ENCODE measurements at places on chromosomes 12 and 14.

GRCh38 chr14:75051556-75051899 lies 261 bp upstream of the MLH3 start:
- no peak for DNase-seq

- peak; percentile 88 for DNase-seq
These were observed 41.4 kb downstream of the BORCS5 start for GRCh38 chr12:12398026-12398859.

GRCh38 chr12:122355706-122356105 lies 66.8 kb downstream of the CLIP1 start:
- no peak for DNase-seq

GRCh38 chr12:25705261-25705660 lies 152.2 kb upstream of the LMNTD1 start:
- DNase-seq, result no peak

DNA sequence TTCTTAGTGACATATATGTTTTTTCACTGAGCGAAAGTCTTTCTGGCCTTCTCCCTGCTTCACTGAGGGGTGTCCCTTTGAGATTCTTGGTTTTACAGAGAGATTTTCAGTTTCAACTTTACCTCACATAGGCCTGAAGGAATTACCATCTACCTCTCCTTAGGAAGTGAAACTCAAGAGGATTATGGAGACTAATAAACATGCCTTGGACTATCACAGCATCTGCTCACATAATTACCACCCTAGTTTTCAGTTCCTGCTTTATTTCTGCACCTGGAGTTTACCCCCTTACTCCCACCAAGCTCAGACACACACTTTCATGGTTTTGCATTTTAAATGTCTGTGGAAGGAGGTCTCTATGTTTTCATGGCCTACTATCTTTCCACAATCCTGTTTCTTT lies 118.3 kb upstream of the SCAF11 start:
- DNase-seq, result no peak

DNA sequence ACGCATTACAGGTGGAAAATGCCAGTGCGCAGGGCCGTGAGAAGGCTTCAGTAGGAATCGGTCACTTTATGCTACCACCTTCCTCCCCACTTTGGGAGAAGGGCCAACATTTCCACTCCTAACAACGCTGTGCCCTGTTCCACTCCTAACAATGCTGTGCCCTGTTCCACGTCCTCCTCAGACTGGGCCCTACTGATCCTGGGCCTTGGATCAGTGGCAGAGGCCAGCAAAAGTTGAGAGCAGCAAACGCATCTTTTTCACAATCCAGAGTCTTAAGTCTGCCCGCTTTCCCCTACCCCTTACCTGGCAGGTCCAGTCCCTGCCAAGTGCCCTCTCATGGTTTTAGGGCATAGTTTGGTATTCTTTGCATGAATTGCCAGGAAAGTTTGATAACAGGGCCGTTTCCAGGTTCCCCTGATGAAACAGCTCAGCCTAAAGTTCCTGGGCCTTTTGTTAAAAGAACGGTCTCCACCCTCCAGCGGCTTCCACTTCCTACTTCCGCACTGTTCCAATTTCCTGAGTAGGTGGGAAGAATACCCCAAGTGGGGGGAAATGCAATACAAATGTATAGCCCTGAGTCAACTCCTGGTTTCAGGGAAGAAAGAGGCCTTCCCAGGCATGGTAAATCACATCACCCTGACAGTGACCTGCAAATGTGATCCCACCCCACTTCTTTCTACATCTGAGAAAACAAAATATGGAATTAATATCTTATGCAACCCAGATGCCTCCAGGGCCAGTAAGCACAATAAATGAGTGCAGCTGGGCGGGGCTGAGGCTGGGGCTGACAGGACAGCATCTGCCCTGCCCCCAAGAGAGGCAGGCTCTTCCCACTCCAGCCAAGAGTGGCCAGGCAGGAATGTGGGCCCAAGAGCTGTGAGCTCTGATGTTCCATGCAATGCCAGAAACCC lies 15.0 kb downstream of the KCTD10 start:
- DNase-seq, result peak; percentile 79

GRCh38 chr14:28676479-28676878 lies 90.1 kb upstream of the FOXG1 start:
- DNase-seq, result no peak

- DNase-seq, result peak; percentile 3
These were observed 404.4 kb downstream of the SLC6A15 start for GRCh38 chr12:84507956-84508850.

GRCh38 chr14:96102081-96102856 lies 63.1 kb downstream of the C14orf132 start:
- DNase-seq, result peak; percentile 45

DNA sequence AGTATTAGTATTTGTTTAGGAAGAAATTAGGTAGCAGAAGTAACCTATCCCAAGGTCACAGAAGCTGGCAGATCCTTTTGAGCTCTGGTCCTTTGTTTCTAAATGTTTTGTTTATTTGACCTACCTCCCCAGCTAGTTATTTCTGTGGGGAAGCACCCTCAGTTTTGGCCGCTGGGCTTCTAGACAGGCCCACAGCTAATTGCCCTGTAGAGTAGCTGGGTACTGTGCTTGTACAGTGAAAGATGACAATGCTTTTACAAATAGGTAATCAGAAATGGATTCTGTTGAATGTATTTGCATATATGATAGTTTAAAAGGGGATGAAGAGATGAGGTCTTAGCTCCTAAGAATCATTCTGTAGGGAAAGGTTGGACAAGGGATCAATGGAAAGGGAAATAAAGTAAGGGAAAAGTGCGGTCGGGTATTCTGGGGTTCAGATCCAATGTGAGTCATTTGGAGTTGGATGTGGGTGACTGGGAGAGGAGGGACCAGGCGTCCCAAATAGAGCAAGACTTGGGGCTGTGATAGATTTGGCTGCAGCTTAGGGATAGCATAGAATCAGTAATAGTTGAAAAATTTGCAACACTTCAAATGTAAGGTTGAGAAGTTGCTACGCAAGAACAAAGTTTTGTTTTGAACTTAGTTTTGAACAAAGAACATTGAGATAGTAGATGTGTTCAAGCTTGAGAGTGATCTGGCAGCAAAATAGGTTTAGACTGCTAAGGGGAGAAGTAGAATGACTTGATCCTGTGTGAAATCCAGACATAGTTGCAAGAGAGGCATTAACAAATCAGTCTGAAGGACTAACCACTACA lies 3.6 kb downstream of the NUDT4 start:
- no peak for DNase-seq

GRCh38 chr12:44930972-44931600 lies 55.0 kb upstream of the NELL2 start:
- peak; percentile 52 for DNase-seq

DNA sequence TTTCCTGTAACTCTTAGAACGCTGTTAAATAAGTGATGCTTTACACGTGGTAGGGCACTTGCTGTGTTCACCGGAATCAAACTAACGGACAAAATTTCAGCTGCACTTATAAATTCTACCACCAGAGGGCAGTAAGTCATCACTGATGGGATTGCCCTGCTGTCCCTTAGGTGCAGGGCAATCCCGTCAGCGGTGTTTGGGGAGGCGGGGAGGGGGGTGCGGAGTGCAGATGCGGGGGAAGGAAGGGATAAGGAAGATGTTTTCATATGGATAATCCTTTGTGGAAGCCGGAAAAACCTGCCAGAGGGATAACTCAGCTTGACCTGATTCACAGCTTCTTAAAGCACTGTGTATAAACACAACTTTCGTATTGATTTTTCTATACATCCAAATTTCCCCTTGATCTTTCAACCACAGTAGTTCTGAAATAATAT lies 21.7 kb upstream of the SLC10A1 start:
- peak; percentile 70 for DNase-seq

DNA sequence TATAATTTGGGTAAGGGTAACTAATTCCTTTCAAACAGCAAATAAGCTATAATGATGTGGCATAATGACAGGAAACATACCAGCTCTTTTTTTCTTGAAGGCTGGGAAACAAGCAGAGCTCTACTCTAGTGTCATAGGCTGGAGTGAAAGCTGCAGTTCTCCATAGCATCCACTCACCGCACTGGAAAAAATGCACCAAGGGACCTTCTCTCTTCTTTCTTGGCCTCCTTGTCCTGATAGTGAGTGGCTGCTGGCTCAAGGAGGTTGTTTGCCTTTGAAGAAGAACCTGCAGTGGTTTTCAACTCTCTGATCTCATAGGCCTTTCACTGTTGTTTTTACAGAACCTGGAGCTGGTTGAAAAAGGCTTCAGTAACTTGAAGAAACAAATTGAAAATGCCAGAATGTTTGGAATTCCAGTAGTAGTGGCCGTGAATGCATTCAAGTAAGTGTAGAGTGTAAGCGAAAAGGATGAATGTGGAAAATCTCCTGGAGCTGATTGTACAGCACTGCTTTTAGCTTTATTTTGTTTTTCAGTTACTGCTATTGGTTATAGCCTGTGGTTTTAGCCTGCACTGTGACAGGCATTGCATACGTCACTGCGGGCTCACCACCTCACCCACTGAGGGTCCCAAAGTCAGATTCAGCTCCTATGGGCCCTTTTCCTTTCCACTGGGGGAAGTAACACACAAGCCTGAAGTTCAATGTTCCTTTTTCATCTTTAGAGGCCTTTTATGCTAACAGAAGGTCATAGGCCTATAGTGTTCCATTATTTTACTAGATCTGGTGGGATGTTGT lies 17.2 kb upstream of the AKAP5 start:
- no peak for DNase-seq

- no peak for DNase-seq
These were observed 20.8 kb upstream of the BEGAIN start for GRCh38 chr14:100608064-100608463.

DNA sequence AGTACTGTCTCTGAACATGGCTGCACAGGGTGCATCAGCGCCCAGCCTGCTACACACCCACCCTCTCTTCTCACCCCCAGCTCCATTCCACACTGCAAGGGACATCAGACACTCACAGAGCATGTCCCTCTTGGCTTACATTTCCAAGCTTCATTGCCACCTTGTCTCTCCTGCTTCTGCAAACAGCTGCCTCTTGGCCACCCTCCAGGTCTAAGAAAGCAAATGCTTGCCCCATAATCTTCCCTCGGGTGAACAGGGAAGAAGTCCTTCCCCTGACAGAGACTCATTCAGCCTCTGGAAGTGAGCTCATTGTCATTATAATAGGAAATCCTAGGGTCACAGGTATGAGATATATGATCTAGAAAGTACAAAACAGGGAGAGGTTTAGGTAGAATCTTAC lies 505.2 kb downstream of the RMST start:
- no peak for DNase-seq

DNA sequence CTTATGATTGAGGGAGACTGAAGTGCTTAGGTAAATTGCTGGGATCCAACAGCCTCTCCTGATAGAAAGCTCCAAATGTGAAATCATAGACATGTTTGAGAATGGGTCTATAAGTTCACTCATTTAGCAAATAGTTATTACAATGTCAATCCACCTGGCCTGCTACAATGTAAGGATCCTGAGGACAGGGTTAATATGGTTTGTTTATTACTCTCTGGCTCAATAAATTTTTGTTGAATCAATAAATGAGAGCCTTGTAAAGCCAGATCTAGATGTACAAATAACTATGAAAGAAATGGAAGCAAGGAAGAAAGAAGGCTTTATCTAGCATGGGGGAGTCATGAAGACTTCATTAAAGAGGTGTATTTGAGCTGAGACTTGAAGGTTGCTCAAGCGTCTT lies 165.6 kb upstream of the IGF1 start:
- DNase-seq, result no peak

GRCh38 chr12:1572731-1573130 lies 21.6 kb downstream of the FBXL14 start:
- DNase-seq, result no peak

DNA sequence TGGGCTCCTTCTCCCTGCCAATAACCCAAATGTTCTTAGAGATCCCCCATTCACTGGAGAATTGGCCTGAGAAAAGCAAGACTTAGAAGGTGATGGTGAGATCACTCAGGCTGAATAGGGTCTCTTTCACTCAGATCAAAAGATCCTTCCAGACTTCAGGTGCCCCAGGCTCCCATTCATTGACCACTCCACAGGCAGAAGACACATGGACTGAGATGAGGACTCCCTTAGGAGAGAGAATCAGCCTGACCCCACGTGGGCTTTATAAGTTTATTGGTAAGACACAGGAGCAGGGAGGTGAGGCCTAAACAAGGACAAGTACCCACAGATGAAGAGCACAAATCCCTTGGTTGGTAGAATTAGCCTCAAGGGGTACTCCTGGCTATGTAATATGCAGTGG lies 6.1 kb upstream of the KRT72 start:
- DNase-seq, result no peak

DNA sequence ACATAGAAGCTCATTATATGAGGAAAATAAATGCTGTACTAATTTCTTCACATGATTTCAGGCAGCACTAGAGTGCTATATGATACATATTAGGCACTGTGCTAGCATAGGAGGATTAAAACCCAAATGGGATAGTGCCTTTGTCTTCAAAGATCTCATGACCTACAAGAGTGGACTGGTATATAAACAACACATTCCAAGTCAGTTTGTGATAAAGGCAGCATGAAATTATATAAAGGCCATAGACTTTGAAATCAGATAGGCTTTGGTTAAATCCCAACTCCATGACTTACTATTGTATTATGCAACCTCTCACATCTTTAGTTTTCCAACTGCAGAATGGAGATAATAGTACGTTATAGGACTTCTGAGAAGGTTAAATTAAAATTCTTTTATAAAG lies 179.7 kb downstream of the RAD51B start:
- no peak for DNase-seq

GRCh38 chr14:20204721-20205120 lies 14.0 kb downstream of the OR11G2 start:
- no peak for DNase-seq

DNA sequence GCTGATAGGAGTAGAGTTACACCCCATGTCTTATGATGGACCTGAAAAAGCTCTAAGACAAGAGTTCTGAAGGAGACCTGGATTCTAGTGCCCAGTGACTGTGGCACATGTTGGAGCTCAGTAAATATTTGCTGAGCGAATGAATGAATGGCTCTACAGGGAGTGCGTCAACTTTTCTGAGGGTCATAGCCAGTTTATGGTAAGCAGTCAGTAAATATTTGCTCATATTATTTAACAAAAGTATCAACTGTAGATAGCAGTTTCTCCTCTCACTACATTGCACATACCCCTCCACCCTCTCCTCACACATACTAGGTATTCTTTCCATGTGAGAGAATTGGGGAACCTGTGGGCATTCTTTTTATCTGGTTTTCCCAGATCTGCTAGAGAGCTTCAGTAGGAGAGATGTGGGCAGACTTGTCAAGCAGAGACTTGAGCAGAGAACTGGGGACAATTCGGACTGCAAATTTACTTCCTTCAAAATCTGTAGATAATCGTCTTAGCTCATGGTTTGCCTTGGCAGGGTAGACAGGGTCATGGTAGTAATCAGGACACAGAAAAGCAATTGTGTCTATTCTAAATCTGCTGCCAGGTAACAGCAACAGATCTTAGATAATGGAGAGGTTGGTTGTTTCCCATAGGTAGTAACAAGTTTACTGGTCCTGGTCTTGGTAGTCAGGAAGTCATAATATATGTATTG lies 5.7 kb downstream of the SLC4A8 start:
- DNase-seq, result peak; percentile 68

GRCh38 chr12:107558141-107558815 lies 127.3 kb upstream of the PWP1 start:
- no peak for DNase-seq

DNA sequence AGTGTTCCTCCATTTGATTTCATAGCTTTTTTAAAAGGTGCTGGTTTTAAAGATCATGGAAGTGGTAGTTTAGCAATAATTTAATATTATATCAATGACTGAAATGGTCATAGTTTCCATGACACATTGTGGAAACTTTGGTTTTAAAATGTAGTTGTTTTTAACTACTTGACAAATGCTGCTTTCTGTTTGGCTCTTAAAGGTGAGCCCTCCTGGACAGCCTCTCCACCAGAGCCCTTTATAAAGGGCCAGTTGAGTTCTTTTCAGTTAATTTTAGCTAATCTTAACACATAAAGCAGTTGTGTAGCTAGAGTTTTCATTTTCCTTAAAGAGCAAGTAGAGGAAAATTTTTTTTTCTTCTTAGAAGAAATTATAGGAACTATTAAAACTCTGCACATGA lies 14.0 kb downstream of the XPOT start:
- DNase-seq, result no peak

Measured in Caco-2 (cell line).